ENCODE measurements at places on chromosomes 4 and X.
A peak's percentile ranks its signal among the peaks of the same experiment; 100 is the strongest.

DNA sequence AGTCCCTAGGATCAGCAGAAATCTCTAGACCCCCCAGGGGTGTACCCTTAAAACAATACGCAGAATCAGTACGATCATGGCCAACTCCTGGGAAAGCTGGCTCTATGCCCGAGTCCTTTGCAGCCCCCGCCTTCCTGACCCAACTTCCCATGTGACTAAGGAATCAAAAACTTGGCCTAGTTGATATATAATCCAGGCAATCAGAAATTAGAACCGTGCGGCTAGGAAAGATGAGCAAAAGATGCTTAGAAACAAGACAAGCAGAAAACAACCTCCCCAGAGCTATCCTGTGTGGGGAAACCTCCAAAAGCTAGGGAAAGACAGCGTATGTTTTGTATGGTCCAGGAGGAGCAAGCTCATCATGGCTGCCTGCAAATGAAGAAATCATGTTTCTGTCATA lies 110.0 kb downstream of the PPARGC1A start:
- no peak for DNase-seq

DNA sequence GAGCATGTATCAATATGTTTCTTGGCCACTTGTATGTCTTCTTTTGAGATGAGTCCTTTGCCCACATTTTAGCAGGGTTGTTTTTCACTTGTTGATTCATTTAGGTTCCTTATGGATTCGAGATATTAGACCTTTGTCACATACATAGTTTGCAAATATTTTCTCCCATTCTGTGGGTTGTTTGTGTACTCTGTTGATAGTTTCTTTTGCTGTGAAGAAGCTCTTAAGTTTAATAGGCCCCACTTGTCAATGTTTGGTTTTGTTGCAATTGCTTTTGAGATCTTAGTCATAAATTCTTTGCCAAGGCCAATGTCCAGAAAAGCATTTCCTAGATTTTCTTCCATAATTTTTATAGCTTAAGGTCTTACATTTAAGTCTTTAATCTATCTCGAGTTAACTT lies 280.7 kb upstream of the GALNT7 start:
- DNase-seq = no peak

GRCh38 chr4:8651661-8652180 lies 59.2 kb downstream of the CPZ start:
- peak; percentile 76 for DNase-seq

DNA sequence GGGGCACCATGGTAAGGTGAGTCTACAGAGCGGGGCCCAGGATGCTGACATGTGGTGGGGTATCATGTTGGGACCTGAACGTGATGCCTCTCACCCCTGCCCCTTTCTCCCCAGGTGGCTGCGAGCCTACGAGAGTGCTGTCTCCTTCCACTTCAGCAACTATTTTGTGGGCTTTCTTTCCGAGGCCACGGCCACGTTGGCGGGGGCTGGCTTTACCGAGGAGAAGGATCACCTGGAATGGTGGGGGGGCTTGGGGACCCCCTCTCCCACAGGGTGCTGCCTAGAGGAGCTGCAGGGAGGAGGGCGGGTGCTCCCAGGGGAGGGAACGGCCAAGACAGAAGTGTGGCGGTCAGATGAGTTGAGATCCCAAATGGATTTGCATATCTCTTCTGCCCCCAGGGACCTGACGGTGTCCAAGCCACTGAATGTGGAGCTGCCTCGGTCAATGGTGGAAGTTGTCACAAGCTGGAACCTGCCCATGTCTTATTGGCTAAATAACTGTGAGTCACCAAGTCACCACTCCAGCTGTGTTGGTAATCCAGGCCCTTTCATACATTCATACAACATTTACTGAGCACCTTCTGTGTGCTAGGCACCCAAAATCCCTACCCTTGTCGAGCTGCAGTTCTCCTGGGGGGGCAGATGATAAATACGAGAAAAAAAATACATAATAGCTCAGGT lies 5.5 kb downstream of the PORCN start:
- no peak for DNase-seq

GRCh38 chrX:100328351-100328750 lies 81.7 kb downstream of the PCDH19 start:
- no peak for DNase-seq

DNA sequence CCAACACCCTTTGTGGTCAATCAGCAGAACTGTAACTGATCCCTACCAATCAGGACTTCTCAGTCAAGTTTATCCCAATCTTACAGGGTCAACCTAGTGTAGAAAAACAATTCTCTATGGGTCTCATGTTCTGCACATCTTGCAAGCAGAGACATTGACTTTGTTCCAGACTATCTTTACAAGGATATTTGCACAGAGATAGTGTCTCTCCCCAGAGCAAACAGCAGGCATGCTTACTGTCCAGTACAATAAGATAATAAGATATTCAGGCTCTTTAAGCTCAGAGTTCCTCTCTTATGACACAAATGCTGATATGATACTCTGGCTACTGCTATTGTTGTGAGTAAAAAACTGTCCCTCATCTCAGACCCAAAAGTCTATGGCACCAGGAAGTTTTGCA lies 53.2 kb downstream of the ACSL4 start:
- no peak for DNase-seq

GRCh38 chrX:45524805-45525204 lies 324.1 kb upstream of the DIPK2B start:
- no peak for DNase-seq

- no peak for DNase-seq
These were observed 66.3 kb downstream of the DCUN1D4 start for GRCh38 chr4:51909236-51909703.

GRCh38 chrX:97547877-97548578 lies 664.3 kb downstream of the RPA4 start:
- no peak for DNase-seq

DNA sequence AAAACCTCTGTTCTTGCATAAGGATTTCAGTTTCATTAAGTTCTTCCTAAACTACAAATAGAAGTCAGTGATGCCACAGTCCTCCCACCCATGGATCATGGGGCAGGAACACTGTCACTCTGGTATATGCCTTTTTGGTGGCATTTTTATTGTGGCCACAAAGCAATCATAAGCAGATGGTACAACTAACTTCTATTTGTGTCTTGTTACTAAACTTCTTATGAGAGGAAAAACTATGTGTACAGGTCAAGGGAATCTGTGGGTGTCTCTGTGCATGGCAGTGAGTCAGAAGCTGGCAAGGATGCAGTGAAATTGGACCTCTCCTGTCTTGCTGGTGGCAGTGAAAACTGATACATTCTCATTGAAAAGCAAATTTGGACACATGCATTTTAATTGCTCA lies 245.0 kb upstream of the GPC4 start:
- DNase-seq = no peak

GRCh38 chrX:49266523-49267445 lies 2.3 kb upstream of the FOXP3 start:
- DNase-seq = no peak

GRCh38 chrX:10636851-10637250 lies 16.5 kb upstream of the MID1 start:
- DNase-seq = no peak

DNA sequence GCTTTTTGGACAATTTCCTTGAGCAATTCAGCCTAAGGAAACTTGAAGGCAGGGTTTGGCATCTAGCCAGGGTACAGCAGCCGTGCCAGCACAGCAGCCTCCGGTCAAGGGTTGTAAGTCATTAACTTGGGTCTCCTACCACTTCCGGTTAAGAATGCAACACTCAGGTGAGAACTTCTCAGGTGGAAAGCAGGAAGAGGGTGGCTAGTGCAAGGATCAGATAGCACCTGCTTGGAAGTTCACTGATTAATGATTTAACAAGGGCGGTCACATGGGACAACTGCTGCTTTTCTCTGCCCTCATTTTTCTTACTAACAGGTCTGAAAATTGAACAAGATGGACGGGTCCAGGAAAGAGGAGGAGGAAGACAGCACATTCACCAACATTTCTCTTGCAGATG lies 30.1 kb upstream of the SCOC start:
- no peak for DNase-seq

- no peak for DNase-seq
These were observed 49.3 kb downstream of the NPNT start for GRCh38 chr4:105944540-105944939.

- no peak for DNase-seq
These were observed 12.1 kb downstream of the TIGD2 start for GRCh38 chr4:89123451-89123851.

DNA sequence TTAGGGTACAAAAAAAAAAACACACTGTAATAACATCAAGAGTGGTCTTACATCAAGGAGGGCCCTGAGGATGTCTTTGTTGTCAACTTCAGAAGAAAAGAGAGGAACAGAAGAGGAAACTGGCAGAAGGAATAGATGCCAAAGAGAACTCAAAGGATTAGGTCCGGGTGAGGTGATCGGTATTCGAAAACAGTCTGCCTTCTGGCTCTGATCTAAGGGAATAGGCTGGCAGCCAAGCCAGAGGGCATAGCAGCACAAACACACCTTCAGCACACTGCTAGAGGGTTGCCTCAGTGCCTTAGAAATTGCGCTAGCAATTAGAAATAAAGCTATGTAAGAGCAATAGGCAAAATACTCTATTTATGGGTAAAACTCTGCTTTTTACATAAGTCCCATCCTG lies 91.4 kb upstream of the TTC29 start:
- no peak for DNase-seq

DNA sequence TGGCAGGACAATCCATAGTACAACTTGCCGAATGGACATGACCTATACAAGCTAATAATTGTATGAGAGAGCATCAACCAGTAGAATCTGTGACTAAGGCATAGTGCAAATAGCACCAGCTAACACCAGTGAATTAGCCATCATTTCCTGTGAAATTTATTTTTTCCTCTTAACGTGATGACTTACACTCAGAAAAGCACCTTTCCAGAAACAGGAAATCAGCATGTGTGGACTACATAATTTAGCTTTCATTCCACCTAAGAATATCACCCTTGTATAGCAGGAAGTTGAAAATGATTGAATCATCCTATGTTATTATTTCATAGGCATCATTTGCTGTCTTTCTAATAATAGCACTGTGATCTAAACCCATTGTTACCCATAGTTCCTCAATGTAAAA lies 1393.4 kb upstream of the PCDH7 start:
- no peak for DNase-seq

DNA sequence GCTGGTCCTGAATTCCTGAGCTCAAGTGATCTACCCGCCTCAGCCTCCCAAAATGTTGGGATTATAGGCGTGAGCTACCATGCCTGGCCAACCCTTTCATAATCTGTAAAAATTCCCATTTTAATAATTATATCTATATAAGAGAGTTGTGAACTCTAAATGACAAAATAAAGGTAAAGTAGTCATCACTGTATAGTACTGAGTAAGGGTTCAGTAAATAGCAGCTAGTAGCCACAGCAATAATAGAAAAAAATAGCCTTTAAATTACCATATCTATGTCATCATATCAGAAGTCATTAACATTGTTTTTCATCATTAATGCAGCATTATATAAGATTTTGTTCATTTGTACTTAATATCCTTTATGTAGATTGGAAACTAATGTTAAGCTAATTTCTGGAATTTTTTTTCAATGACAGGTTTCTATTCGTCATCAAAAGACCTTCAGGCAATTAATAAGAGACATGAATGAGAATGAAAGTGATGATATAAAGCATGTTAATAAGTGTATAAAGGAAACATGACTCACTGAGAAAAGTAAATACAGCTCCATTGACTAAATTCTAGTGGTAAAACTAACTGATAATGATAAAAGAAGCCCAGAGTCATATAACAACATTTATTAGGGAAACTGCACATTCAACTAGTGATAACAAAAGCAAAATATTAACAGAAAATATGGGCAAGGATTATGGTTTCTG lies 85.9 kb upstream of the UGT8 start:
- no peak for DNase-seq

- no peak for DNase-seq
These were observed 35.9 kb downstream of the SLC9A6 start for GRCh38 chrX:136021160-136021559.

DNA sequence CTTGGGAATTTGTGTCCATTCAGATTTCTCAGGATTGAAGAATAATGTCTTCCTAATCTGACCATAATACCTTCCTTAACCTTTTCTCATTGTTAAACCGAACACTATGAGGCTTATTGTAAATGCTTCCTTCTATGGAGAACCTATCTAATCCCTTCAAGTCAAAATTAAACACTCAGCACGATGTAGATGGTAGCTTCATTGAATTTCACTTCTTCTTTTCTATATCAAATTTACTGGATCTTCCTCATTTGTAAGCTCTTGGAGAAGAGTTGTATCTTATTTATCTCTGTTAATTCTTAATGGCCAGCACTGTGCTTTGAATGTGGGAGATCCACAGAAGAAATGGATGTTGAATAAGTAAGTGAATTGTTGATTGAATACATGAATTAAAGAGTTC lies 109.0 kb upstream of the RAPGEF2 start:
- no peak for DNase-seq

DNA sequence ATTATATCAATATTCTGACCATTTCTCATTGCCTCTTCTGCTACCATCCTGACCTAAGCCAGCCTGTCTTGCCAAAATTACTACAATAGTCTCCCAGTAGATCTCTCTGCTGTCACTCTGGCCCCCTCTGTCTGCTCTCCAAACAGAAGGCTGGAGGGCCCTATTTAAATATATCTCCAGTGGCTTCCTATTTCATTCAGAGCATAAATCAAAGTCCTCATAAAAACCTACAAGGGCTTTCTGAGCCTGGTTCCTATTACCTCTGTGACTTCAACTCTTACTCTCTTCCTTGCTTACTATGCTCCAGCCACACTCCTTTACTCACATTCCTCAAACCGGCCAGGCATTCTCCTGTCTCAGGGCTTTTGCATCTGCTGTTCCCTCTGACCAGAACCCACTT lies 19.0 kb downstream of the IGSF1 start:
- DNase-seq = no peak

GRCh38 chr4:119317990-119318389 lies 3.9 kb downstream of the FABP2 start:
- DNase-seq = no peak

DNA sequence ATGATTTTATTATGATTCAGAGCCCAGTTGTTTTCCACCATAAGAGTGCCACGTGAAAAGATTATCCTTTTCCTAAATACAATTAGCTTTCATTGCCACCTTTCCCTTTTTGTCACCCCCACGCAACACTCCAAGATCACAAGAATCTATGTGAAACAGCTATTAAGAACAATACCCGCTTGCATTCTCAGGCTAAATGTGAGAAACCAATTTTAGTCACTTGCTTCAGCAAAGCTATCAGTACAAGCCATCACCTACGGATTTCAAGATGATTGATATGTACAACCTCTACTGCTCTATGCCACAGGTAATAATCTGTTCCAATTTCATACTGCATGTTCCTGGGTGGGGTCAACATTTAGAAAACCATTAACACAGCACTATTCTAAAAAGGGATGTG lies 2.5 kb downstream of the ATP11C start:
- DNase-seq = no peak

- no peak for DNase-seq
These were observed 21.0 kb upstream of the TMSB15B start for GRCh38 chrX:103941201-103941975.

DNA sequence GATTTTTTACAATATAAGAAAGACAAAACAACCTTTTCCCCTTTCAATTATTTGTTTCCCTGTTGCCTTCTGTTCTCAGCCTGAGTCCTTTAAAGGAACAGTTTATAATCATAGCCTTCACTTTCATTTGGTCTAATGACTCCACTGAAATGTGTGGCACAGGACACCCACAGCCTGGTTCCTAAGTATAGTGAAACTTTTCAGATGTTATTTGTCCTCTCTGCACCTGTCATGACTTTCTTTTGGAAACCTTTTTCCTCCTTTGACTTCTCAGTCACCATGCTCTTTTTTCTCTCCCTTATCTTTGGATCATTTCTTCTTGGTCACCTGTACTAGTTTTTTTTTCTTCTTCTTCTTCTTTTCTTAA lies 237.8 kb upstream of the ANXA3 start:
- no peak for DNase-seq
